CD4-positive, alpha-beta T cell treated with Interleukin-12 subunit alpha and Interleukin-12 subunit beta, for 1 hour (primary cell): ENCODE measurements at places on chromosomes 6 and 20.

- DNase-seq, result no peak
Measured at GRCh38 chr6:149147195-149147594, 170.3 kb upstream of the TAB2 start.

GRCh38 chr6:131756039-131756438, 45.2 kb upstream of the CTAGE9 start:
- no peak for DNase-seq

DNA sequence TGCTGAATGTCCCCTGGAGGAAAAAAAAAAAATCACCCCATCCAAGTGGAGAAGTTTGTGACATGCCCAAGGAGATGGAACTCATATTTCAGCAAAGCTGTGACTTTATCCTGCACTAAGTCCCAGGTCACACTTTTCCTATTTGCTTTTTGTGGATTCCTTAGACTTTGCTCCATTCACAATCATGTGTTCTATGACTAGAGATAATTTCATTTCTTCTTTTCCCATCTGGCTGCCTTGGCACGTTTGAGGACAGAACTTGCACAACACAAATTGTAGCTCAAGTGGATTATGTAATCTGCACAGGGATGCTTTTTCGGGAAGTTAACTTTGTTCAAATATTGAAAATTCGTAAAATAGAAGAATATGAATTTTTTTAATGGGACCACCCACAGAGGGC, 100.7 kb upstream of the PTPN1 start:
- no peak for DNase-seq

DNA sequence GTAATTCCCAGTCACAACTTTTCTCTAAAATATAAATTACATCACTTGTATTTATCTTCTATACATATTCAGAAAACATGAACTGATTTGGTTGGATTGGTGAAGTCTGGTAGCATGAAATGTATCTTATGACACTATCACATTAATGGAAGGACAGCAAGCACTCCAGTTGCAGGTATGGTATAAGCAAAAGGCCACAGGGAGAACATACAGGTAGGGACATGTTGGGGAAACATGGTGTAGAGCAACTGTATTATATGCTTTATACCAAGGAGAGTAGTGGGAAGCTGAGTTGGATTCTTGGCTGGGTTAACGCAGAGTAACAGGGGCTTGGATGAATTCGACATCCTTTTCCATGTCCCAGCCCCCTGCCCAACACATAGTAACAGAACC, 1.4 kb upstream of the VARS1 start:
- DNase-seq, result no peak

DNA sequence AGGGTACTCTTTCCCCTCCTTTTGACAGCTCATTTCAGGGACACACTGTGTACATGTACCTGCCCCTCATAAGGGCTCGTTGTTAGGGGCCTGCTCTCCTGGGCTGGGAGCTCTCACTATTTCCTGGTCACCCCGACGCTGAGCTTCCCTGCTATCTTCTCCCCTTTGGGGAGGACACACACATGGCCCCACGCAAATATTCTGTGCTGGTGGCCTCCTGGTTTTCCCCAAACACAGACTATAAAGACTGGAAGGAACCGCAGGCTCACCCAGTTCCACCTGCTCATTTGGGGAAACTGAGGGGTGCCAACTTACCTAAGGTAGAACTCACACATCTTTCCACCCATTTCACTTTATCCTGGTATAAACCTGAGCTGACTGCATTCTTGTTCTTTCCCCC, 301.4 kb upstream of the SUPT3H start:
- DNase-seq, result no peak

GRCh38 chr6:5464099-5464885, 203.0 kb downstream of the FARS2 start:
- DNase-seq, result no peak

GRCh38 chr6:115986026-115986425, 74.7 kb downstream of the FRK start:
- DNase-seq, result no peak

DNA sequence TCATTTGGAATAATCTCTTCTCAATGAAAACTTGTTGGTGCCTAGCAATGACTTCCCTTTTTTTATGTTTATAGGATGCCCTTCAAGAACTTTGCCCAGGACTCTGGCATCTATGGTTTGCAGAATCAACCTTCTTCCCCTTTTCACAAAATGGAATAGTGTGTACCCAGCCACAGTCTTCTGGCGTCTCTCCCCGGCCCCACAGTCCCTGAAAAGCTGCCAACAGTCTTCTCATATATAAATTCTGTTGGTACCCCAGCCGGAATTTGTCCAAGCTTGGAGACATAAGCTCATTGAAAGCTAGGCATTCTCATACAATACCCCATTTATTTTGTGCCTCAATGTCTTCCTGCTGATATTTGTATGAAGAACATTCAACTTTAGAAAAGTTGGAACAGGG, 26.4 kb upstream of the MCM3 start:
- DNase-seq, result no peak
